ENCODE measurements at places on chromosomes 7 and 10.

DNA sequence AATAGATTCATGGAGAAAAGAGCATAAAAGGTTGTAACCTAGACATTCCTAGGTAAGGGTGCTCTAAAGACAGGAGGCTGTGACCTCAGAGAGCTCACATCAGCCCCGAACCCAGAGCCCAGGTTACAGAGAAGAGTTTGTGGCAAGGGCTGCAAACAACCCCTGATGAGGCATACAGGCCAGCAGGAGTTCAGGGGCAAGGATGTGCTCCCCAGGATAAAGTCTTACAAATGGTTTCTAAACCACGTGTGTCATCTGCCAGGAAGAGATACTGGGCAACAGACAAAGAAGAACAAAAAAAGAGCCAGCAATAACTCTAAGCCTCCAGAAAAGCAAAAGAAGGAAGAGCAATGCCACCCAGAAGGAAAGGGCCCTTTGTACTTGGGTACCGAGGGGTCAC is 27.7 kb downstream of the NCAPG2 start:
- no peak for DNase-seq

GRCh38 chr10:126110489-126111180 is 214.3 kb downstream of the FANK1 start:
- DNase-seq, result no peak

GRCh38 chr10:70699659-70700174 is 27.4 kb downstream of the ADAMTS14 start:
- no peak for DNase-seq

- DNase-seq, result no peak
Measured at GRCh38 chr10:60825520-60825919, 47.2 kb downstream of the CDK1 start.

- DNase-seq, result no peak
Measured at GRCh38 chr10:101094121-101094879, 32.5 kb downstream of the KAZALD1 start.

DNA sequence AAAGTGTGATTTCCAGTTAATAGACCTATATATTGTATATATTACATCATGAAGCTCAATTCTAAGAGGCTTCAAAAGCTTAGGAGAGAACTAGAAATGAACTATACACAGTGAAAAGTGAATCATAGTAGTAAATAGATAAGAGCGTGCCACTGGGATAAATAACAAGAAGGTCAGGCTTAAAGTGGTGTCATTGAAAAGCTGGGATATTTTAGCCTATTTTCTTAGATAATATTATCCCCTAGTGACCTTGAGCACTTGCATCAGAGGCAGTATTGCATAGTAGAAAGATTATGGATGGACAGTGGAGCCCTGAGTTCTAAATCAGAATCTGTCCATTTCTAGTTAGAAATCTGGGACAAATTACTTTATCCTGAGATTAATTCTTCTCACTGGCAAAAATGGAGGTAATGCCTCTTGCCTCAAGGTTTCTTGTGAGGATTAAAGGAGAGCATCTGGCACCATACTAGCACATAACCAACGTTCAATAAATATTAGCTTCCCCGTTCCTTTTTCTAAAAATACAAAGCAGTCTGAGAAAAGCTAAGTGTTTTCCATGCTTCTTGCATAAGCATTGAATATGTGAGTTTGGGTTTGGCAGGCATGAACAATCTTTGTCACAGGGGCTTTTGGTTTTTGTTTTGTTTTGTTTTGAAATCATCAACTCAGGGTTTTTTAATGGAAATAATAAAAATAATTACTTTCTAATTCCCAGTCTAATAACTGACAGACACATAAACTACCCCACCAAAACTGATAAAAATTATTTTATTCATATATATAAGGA is 27.3 kb upstream of the MACC1 start:
- DNase-seq, result no peak
